ENCODE measurements at places on chromosomes 16 and 17.
A peak's percentile ranks its signal among the peaks of the same experiment; 100 is the strongest.

GRCh38 chr16:50446861-50447260 is 78.1 kb upstream of the BRD7 start:
- DNase-seq = no peak

- no peak for DNase-seq
Measured at GRCh38 chr17:77366558-77367245, 225.9 kb downstream of the SEC14L1 start.

DNA sequence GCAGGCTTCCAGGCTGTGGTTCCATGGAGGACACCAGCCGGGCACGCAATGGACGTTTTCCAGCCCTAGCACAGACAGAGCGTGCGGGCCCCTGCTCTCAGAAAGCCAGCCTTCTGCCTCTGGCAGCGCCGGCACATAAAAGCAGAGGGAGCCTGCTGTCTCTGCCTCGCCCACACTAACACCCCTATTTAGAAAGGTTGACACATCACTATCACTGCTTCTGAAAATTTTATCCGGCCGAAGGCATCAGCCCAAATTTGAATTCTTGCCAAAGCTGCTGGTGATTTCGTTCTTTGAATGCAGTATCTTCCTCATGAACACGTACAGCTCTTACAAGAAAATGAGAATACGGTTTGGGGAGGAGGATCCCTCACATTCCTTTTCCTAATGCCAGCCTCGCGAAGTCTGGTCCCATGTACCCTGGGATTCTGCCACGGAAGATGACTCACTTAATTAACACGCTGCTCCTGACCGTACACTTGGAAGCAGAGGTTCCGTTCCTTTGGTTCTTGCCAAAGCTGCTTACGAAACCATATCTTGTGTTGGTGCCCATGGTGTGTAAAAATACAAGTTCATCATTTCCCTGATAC is 1.3 kb upstream of the RAB11FIP3 start:
- DNase-seq = peak; percentile 14

GRCh38 chr17:67504182-67504581 is 127.1 kb downstream of the PITPNC1 start:
- no peak for DNase-seq

DNA sequence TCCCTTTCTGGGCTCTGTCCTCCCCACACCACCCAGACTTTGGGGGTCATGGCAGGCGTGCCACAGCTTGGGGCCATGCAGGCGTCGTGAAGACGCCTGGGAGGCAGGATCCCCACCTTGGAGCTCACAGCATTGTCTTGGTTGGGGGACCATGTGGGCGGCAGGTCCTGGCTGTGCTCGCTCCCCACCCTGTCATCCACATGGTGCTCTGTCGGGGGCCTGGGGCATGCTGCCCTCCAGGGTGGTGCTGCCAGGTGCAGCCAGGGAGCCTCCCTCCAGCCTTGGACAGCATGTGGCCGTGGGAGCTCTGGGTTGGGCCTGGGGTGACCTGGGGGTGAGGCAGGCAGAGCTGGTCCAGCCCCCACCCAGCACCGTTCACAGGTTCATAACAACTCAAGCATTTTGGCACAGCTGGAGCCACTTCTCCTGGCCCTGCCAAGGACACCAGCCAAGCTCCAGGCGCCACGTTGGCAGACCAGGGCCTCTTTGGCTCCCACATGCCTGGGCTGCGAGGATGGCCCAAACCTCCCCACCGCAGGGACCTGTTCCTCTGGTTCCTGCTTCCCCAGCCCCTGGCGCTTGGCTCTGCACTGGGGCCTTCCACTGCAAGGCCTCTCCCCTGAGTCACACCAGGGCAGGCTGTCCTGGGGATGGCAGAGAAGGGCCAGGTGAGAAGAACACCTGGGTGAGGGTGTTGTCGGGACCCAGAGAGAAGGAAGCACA is 15.1 kb upstream of the ATP6V0C start:
- DNase-seq = no peak

DNA sequence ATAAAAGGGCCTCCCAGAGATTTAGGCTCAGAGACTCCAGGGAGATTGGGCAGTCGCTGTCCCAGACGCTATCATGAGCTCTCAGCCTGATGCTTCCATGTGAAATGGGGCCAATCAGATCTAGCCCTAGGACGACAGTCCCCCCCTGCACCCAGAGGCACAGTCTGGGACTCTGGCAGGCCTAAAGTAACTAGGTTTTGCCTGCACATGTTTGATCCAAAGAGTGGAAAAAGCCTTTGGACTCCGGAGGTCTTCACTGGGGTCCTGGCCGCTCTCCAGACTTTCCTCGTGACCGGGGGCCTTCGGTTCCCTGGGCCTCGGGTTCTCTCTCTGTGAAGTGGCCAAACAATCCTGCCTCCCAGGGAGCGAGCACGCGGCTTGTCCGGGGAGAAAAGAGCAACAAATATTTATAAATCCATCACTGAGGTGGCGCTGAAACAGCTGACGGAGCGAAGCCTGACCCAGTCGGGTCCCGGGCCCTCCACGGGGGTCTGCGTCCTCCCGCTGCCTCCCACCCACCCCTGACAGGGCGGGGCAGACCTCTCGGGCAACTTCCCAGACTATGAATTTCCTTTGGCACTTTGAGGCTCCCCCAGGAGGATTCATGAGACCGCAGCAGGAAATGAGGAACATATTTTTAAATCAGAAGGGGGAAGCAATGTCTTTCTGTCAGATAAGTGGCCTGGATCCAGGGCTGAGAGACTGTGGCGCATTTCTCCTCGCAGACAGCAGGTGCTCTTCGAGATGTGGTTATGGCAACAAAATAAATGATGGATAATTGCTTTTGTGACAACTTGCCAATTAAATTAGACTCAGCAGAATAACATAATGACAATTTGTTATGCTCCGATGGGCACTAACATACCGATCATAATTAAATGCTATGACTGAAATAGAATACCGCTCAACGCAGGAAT is 38.9 kb downstream of the MRPS23 start:
- DNase-seq = no peak

GRCh38 chr17:10652984-10653659 is 4.0 kb downstream of the MYH3 start:
- DNase-seq = no peak

GRCh38 chr16:19128454-19129200 is 14.9 kb downstream of the ITPRIPL2 start:
- DNase-seq = no peak

- DNase-seq = no peak
Measured at GRCh38 chr17:82110298-82110697, 12.3 kb upstream of the FASN start.

GRCh38 chr17:44828919-44829522 is 1.1 kb downstream of the GJC1 start:
- DNase-seq = peak; percentile 34

- no peak for DNase-seq
Measured at GRCh38 chr17:82013341-82013740, 9.3 kb downstream of the CENPX start.

- DNase-seq = no peak
Measured at GRCh38 chr16:84714028-84714427, 14.2 kb downstream of the USP10 start.

DNA sequence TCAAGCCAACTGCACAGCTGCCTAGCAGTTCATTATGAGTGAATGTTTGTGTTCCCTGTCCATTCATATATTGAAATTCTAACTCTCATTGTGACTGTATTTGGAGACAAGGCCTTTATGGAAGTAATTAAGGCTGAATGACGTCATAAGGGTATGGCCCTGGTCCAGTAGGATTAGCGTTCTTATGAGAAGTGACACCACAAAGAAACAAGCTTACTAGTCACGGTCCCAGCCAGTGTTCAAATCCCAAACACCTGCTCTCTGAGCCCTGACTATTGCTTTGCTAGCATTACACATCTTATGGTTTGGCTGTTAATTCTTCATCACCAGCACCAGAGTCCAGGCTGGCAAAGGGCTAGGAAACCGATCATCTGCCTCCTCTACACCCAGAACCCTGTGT is 2.2 kb downstream of the ZNF668 start:
- DNase-seq = peak; percentile 17

- DNase-seq = no peak
Measured at GRCh38 chr16:55048745-55049144, 118.1 kb downstream of the IRX5 start.

DNA sequence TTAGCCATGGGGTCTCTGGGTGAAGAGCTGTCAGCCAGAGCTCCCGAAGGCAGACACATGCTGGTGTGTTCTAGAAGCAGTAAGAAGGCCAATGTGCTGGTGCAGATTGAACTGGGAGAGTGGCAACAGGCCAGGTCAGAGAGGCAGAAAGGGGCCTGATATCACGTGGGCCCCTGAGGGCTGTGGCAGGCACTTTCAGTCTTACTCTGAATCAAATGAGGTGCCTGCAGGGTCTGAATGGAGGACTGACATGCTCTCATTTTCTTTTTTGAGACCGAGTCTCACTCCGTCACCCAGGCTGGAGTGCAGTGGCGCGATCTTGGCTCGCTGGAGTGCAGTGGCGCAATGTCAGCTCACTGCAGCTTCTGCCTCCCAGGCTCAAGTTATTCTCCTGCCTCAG is 293.8 kb downstream of the ABCC12 start:
- DNase-seq = no peak

DNA sequence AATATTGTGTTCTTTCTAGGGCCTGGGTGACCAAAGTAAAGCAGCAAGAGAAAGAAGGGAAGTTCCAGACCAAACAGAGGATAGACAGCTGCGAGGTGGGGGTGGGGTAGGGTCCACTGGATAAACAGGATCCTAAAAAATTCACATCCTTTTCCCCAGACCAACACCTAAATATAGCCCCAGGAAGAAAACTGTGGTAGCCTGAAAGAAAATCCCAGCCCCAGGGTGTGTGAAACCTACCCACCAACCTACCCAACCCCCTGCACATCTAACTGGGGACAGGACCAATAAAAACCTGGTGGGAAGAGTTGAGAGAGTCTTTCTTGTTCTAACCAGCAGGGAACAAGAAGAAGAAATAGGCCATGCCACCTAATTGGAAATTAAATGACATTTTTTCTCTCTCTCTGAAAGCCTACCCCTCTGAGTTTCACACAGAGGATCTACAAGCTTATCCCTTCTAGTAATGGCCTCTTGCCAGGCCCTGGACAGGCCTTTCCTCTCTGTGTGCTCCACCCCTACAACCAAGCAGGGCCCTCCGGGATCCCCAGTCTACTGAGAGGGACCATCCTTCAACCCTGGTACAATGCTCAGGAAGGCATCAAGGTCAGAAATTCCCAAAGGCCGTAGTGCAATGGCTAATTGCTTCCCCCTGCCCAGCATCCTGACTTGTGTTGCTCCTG is 12.0 kb downstream of the MYO18A start:
- DNase-seq = no peak

Measured in dermis microvascular lymphatic vessel endothelial cell (primary cell).